CD4-positive, alpha-beta T cell treated with Interleukin-12 subunit alpha and Interleukin-12 subunit beta, for 1 hour (primary cell): ENCODE measurements at places on chromosomes 13 and 19.

DNA sequence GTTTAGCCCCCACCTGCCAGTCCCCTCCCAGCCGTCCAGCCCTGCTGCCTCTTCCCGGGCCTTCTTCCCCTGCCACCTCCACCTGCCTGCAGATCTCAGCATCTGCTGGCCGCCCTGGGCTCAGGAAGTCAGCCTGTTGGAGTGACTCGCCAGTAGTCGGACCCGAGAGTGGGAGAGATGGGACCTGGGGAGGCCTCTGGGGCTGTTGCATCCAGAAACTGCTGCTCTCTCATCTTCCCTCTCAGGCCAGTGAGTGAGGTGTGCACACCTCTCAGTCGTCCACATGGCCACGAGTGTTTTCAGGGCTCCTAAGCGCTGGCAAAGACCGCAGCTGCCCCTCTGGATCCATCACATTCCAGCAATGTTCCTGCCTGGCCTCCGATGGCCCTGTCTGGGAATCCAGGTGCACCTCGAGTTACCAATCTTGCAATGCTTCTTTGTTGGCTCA lies 151.8 kb upstream of the SOX1 start:
- no peak for DNase-seq

GRCh38 chr13:36385489-36385888 lies 39.3 kb upstream of the SPART start:
- DNase-seq: no peak

GRCh38 chr19:7099597-7099921 lies 30.1 kb downstream of the ZNF557 start:
- no peak for DNase-seq

DNA sequence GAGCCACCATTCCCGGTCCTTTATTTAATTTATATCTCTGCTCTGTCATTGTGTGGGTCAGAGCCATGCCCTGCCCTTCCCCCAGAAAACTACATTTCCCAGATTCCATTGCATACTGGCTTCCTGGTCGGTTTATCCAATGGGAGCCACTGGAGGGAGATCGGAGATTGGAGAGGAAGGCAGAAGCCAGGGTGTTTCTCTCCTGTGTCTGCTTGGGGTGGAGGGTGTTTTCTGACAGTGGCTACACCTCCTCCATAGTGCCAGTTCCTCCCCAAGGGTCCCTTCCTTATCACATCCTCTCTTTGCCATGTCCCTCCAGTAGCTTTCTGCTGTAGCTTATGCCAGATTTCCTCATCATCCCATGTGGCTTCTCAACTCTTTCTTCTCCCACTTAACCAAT lies 19.0 kb downstream of the OLFM2 start:
- DNase-seq: no peak

- DNase-seq: no peak
Measured at GRCh38 chr13:112003941-112004340, 63.0 kb upstream of the SOX1 start.

GRCh38 chr13:106385654-106386053 lies 149.8 kb downstream of the EFNB2 start:
- no peak for DNase-seq

- no peak for DNase-seq
Measured at GRCh38 chr13:50149932-50150331, 134.7 kb downstream of the KCNRG start.

DNA sequence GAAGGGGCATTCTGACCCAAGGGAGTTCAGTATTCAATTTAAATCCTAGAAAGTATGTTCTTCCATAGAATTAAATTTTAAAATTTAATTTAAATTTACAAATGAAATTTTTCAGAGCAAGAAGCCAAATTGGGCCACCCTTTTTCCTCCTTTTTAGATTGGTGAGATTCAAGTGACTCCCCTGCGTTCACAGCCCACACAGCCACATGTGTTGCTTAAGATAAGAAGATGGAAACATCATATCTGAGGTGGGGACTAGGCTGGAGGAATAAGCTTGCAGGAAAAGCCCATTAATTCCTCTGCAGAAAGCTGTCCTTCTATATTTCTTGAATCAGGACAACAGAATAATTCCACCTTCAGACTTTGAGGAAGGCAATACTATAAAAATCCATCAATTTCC lies 392.7 kb upstream of the ZNF507 start:
- DNase-seq: no peak

DNA sequence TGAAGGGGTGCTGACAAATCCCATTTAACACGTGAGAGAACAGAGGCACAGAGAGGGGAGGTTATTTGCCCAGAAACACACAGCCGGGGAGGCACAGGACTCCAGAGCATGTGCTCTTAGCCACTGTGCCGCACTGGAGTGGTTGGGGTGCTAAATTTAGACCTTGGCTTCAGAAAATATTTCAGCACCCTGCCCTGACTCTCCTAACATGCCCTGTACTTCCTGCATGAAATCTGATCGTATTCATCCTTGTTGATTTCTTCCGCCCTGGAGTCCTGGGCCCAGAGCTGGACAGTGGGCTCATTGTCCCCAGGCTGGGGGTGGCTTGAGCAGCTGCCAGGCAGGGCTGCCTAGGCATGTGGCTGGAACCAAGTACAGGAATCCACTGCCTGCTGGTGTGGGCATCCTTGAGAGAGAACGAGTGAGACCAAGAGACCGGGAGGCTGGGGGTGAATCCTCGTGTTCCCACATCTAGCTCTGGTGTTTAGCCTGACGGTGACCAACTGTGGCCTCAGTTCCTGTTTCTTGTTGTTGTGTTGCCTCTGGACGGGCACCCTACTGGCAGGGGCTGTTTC lies 5.3 kb downstream of the SLC27A1 start:
- no peak for DNase-seq

- no peak for DNase-seq
Measured at GRCh38 chr19:30521937-30522336, 149.8 kb downstream of the ZNF536 start.

GRCh38 chr13:97702614-97703013 lies 250.9 kb upstream of the IPO5 start:
- no peak for DNase-seq

- DNase-seq: no peak
Measured at GRCh38 chr19:13864046-13864666, 12.8 kb upstream of the NANOS3 start.

- DNase-seq: no peak
Measured at GRCh38 chr13:48873587-48873986, 102.1 kb upstream of the FNDC3A start.

GRCh38 chr13:108797354-108797753 lies 167.9 kb downstream of the MYO16 start:
- DNase-seq: no peak

GRCh38 chr19:46256855-46257254 lies 27.3 kb downstream of the IGFL1 start:
- no peak for DNase-seq

DNA sequence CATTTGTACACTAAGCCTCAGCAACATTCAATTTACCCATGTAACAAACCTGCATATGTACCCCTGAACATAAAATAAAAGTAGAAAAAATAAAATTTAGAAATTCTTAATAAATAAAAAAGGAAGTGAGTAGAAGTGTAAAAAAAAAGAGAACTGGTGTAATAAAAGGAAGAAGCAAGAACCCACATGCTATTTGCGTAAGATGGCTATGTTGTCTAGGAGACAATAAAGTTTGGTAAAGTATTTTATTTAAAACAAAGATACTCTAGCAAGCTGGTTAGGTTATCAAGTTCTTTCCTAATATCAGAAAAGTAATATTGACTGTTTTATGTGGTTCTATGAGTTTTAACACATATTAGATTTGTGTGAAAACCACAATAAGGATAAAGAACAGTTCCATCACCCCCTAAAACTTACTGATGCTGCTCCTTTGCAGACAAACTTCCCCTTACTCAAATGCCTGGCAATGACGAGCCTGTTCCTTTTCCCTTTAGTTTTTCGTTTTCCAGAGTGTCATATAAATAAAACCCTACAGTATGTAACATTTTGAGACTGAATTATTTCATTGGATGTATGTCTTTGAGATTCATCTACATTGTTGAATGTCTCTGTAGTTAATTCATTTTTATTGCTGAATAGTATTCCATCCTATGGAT lies 98.9 kb downstream of the TNFSF13B start:
- DNase-seq: no peak

DNA sequence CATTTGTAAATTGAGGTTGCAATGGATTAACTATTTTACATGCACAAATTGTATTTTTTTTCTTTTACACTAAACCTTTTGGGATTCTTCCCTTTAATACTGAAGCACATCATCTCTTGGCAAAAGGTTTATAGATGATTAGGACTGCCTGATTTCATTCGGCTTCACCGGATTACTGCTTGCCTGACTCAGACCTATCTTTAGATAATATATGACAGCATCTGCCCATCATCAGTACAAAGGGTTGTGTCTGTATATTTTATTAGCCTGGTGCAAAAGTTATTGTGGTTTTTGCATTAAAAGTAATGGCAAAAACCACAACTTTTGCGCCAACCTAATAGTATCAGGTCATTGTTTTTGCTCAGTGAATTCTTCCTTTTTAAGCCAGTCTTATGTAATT lies 316.2 kb upstream of the HTR2A start:
- DNase-seq: no peak

GRCh38 chr19:45901432-45901911 lies 941 bp downstream of the MYPOP start:
- DNase-seq: peak; percentile 46

DNA sequence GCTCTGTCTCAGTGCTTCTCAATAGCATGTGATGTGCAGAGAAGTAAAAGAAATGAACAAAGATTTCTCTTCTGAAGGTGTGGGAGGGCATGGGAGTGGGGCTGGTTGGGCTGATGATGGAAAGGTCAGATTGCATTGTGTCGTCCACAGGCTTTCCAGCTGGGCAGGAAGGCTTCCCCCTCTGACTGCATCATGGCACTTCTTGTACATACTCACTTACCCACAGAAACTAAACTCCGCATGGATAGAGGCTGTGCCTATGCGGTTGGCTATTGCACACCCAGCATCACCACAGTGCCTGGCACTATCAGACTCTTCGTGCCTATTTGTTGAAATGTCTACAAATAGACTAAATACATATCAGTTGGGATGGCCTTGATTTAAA lies 24.4 kb upstream of the TNFSF11 start:
- no peak for DNase-seq

GRCh38 chr19:6030214-6030507 lies 52.2 kb upstream of the RANBP3 start:
- no peak for DNase-seq

DNA sequence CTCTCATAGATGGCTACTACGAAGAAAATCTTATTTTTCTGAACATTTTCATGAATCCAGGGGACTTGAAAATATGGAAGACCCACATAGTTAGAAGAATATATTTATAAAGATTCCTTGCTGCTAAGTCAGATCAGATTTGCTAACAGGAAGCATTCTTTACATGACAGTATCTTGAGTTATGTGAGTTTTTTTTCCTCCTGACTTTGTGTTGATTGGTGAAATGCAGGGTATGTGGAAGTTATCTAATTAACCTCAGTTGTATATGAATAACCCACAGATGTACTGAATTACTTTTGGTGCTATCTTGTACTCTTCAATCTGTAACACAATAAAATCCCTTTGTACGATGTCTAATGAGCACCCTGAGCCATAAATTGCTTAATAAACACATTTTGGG lies 53.8 kb downstream of the ESD start:
- DNase-seq: no peak

DNA sequence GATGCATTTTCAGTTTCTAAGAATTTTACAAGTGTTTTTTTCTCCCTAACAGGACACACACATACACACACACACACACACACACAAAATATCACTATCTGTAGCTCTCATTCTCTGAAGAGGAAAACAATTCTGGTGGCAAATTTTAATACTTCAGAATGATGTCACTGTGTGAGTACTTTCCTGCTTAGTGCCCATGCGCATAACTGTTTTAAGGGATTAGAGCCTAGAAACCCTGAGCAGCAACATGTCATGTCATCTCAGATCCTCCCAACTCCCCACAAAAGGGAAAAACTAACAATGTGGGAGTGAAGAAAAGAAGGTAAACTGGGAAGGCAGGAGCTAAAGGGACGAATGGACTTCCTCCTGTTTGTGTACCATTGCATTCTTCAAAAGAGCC lies 401.2 kb downstream of the SPRY2 start:
- DNase-seq: no peak

- DNase-seq: no peak
Measured at GRCh38 chr13:49026851-49027250, 51.1 kb downstream of the FNDC3A start.

- DNase-seq: peak; percentile 17
Measured at GRCh38 chr19:48190288-48190884, 19.9 kb downstream of the ZSWIM9 start.

- DNase-seq: no peak
Measured at GRCh38 chr19:6572217-6572616, 18.7 kb downstream of the CD70 start.

- DNase-seq: peak; percentile 9
Measured at GRCh38 chr13:27997904-27998522, 9.5 kb upstream of the URAD start.

DNA sequence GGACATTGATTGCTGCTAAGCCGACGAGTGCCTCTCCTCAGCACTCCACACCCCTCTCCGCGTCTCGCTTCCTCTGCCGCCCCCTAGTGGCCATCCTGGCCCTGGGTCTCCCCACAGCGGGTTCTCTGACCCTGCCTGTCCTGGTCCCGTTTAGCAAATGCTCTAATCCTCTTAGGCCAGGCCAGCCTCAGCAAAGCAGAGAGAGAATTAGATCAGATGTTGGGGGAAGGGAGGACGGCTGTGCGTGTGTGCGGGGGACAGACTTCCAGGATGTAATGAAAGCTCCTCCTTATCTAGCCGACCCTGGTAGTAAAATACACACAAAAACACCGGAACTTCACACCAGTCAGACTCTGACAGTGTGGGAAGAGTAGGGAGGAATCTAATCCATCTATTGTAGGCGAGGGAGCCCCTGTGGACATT lies 4.5 kb downstream of the TPRX2 start:
- peak; percentile 74 for DNase-seq

GRCh38 chr19:4367781-4368127 lies 24.4 kb downstream of the MPND start:
- no peak for DNase-seq

DNA sequence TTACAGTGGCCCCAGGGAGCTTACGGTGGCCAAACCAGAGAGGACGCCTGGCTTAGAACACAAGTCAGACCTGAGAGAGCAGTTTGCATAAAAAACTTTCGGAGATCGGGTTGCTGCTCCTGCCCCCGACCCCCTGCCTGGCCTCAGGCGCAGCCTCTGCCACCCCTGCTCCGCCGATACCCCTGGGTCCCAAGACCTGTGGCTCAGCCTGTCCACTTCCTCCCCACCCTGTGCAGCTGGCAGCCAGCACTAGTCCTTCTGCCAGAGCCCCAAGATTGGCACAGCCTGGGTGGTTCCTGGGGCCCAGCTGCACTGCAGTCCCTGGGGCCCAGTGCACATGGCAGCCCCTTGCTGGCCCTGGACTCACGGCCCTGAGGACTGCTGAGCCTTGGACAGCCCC lies 56.2 kb upstream of the SOX1 start:
- DNase-seq: no peak

DNA sequence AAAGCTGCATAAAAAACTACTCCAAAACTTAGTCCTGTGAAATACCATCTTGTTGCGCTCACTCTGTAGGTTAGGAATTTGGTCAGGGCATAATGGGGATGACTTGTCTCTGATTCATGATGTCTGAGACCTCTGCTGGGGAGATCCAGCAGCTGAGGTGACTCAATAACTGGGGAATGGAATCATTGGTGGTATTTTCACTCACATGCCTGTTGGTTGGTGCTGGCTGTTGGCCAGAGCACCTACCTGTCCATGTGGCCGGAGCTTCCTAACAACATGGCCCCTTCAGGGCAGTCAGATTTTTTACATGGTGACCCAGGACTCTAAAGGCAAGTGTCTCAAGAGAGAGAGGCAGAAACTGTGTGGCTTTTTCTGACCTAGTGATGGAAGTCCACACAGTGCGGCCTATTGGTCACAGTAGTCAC lies 7.4 kb upstream of the ESD start:
- DNase-seq: no peak
